Stimulated activated CD4-positive, alpha-beta T cell treated with anti-CD3 and anti-CD28 coated beads, TNF-alpha, amount 100 ng/mL, for 24 hours (primary cell): ENCODE measurements at places on chromosomes 6 and 20.

- DNase-seq = no peak
Measured at GRCh38 chr6:159555082-159555875, 137.8 kb downstream of the SOD2 start.

GRCh38 chr20:17320456-17320855 is 93.6 kb downstream of the PCSK2 start:
- DNase-seq = no peak

- DNase-seq = no peak
Measured at GRCh38 chr20:17720755-17721154, 21.0 kb downstream of the BANF2 start.

DNA sequence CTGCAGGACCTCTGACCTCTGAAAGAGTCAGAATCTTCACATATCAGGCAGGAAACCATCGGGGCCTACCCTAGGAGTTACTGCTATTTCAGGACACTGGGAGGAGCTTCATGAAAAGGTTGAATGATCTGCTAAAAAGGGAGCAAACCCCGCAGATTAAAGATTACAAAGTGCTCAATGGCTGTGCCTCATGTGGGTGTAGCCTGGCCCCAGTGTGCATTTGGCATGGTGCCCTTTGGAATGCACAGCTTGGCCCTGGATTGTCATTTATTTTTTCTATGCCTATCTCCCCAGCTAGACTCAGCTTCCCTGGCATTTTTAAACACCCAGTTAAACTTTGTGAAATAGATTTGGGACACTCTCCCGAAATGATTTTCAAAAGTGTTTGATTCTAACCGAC is 368.5 kb upstream of the SPTLC3 start:
- no peak for DNase-seq

DNA sequence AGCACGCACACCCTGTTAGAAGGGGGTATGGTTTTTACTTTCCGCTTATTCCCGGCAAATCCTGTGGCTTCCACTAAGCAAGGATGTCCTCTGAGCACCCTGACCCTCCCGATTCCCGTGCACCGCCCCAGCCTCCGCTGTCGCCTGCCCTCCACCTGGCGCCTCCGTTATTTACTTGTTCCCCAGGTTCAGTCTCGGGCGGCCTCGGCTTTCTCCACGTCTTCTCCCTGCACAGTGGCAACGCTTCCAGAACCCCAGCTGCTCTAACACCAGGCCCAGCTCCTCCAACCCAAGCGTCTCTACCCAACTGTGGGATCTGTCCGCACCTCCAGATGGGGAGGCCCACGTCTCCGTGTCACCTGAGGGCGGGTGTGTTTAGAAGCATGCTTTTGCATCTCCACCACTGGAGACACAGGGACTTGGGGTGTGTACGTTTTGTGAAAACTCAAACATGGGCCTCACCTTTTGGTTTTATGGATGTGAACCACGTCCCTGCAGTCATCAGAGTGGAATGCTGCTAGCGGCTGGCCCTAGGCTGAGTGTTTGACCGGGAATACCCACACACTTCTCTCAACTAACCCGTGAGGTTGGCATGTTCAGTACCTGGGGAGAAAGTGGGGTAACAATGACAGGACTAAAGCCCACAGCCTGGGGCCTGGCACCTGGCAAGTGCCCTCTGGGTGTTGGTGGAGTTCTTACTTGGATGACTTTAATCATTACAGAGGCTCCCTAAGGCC is 79.9 kb downstream of the THBS2 start:
- DNase-seq = no peak

DNA sequence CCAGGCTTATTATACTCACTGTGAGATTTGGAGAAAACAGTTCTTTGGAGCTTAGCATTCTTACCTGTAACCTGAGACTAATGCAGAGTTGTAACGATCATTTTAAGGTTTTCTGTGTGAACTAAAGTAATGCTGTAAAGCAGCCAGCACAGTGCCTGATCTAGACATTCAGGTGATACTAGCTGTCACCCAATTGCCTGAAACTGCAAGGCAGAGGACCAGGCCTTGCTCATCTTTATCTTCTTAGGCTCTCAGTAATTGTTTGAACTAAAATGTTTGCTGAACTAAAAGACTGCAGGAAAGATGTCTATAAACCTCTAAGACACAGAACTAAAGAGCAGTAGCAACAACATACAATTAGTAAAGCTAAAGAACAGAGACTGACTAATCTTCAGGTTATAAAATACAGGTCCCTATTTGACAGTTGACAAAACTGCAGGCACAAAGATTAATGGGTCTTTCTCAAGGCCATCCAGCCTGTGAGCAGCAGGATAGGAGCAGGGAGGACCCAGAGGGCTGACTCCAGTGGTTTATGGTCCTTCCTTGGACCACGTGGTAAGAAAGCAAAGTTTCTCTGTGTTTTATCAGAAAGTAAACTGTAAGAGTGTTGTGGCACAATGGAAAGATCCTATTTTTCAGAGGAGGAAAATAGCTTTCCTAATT is 31.4 kb downstream of the SMLR1 start:
- no peak for DNase-seq

DNA sequence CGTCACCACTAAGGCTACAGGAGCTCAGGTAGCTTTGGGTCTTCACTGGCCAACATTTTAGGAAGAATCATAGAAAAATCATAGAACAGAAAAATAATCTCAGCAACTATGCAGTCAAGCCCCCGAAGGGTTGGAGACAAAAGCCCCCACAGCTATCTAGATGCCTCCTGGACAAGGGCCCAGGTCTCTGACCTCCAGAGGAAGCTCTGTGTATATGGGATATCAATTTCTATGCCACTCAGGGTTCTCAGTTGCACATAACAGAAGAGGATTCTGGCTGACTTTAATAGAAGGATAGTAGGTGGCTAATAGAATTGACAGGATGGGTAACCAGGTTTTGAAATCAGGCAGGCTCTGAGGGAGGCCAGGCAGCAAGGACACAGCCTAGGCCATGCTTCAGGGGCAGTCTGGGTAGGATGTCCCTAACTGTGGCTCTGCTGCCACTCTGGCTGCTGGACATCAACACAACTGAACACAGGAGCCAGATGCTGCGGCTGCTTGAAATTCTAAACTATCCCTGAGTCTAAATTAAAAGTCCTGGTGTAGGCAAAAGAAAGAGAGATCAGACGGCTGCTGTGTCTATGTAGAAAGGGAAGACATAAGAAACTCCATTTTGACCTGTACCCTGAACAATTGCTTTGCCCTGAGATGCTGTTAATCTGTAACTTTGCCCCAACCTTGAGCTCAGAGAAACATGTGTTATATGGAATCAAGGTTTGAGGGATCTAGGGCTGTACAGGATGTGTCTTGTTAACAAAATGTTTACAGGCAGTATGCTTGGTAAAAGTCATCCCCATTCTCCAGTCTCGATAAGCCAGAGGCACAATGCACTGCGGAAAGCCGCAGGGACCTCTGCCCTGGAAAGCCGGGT is 65.6 kb downstream of the TRMT6 start:
- no peak for DNase-seq
